ENCODE measurements at places on chromosomes 2 and 18.

- DNase-seq = no peak
Observed at GRCh38 chr2:238069877-238070276, 9.1 kb downstream of the SCLY start.

- DNase-seq = no peak
Observed at GRCh38 chr2:102661846-102662245, 42.5 kb downstream of the SLC9A2 start.

DNA sequence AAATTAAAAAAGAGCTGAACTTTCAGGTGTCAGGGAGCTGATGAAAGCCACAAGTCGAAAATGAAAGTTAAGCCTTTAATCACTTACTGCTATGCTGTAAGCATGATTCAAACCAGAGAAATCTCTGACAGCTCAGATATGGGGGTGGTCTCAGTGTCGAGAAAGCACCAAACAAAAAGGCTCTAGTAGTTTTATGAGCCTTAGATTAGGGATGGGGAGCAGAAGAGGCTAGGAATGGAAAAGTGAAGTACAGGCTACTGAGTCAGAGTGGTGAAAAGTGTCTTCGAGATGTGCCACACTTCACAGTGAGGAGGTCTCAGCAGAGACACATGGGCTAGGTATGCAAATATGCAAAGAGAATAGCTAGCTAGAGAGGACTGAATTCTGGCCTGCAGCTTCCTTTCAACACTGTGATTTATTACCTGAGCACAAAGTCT, 482.2 kb downstream of the SPAG16 start:
- DNase-seq = no peak

DNA sequence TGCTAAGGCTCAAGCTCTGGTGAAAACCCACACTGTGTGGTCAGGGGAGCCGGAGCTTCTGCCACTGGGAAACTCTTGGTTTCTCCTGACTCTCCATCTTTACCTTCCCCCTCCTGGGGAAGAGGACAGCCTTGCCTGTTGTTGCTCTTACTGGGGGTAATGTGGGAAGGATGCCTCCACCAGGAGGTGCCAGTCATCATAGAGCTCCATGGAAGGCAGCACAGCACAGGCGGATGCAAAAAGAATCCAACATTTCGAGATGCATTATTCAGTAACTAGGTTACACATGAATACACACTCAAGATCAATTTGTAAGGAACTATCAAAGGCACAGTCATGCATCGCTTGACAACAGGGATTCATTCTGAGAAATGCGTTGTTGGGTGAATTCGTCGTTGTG, 322.6 kb downstream of the AFF3 start:
- DNase-seq = no peak

DNA sequence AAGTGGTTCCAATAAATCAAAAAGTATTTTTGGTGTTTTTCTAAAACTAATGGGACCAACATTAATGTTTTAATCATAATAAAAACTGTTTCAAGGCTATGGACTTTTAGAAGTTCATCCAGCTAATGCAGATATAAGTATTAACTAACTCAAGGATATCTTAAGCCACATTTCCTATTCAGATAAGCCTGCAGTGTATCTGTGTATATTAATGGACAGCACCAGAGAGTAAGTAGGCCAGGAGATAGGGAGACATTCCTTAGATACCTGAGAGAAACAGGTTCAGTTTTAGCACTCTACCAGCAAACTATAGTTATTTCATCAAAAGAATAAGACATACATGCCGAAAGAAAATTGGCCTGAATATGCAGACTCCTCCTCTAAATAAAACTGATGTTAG, 27.3 kb downstream of the PREPL start:
- no peak for DNase-seq
